ENCODE measurements at places on chromosomes 7 and 10.

GRCh38 chr10:93236393-93237040, 162.8 kb downstream of the CYP26A1 start:
- no peak for DNase-seq

DNA sequence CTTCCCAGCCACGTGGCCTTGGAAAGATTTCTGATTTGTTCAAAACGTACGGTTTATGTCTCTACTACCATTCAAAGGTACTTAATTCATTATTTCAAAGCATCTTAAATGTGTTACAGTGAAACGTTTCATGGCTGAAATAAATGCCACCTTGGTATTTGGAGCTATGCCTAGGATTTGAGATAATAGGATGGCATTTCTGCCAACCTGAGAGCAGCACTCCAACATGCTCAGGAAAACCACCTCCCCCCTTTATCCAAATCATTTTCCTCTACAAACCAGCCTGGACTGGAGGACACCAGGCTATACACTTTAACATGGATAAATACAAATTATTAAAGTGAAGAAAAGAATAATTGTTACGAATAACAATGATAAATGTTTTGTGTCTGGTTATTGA, 260.9 kb downstream of the ZMYND11 start:
- no peak for DNase-seq

GRCh38 chr7:80185571-80185970, 50.9 kb downstream of the GNAI1 start:
- no peak for DNase-seq

- no peak for DNase-seq
Measured at GRCh38 chr10:22849077-22849805, 78.6 kb upstream of the ARMC3 start.

GRCh38 chr7:144037414-144038035, 11.2 kb upstream of the OR2A5 start:
- no peak for DNase-seq

GRCh38 chr7:159007996-159008389, 136.7 kb downstream of the VIPR2 start:
- no peak for DNase-seq

DNA sequence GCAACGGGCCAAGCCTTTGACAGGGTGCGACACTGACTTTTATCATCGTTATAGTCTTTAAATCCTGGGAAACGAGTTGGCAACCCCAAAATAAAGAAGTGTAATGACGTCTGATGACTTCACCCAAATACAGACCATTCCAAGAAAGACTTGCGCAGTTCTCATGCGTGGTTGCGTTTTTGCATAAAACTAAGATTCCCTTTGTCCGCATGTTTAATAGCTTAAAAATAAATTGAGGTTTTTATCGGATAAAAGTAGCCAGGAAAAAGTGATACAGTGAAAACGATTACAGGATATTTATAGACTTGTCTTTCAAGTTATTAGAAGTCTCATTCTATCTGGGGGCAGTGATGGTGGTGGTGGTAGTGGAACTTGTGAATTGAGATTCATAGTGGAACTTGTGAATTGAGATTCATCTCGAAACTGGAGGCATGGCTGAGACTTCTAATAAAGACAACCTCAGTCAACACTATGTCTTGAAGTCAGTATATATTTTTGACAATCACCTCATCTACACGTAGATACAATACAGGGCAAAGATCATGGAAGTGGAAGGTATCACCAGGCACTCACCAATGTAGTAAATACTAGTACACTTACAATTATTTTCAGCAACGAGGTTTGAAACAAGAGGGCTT, 1.2 kb upstream of the NAMPT start:
- no peak for DNase-seq

- no peak for DNase-seq
Measured at GRCh38 chr10:70956029-70956759, 67.8 kb upstream of the PCBD1 start.

- no peak for DNase-seq
Measured at GRCh38 chr10:89332123-89332633, 4.4 kb downstream of the IFIT3 start.

DNA sequence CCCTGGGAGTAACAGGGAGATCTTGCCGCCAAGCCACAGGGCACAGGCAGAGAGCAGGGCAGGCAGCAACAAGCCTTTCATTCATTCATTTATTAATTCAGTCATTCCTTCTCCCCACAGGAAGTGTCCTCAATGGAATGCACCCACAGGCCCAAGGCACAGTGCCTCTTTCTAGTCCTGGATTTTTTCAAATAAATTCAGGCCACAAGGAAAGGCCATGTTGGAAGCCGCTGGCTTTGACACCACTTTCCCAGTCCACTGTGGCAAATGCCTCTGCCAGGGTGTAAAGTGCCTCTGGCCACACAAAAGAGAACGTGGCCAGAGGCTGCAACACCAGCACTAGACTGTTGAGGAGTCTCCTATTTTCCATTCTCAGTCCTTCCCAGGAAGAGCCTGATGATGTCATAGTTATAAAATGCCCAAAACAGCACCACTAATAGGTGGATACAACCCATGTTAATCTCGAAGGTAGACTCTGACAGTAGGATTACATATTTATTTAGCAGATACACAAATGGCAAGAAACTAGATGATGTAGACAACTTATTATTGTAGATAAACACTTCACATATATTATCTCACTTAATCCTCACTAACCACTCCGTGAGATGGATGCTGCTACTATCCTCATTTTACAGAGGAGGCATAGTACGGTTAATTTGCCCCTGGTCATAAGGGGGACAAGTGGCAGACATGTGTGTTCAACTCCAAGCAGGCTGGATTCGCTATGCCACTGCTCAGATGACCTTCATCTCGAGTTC, 5.5 kb downstream of the JAZF1 start:
- no peak for DNase-seq

DNA sequence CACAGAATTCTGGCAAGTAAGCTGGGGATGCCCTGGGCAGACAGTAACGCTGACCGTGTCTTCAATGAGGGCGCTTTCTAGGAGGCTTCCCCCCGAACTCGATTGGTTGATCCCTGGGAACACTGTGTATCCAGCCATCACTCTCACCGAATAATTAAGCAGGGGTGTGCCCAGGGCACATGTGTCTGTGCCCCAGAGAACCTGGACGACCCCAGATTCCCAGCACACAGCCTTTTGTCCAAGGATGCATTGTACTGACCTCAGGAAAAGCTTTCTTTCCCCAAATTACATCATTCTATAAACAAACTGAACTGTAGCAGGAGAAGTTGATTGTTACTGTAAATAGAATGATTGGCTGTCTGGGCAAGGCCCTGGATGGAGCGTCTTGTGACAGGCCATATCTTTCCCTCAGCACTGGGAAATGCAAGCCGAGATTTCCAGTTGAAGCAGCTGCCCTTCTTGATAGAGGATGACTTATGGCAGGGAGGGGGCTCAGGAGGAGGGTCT, 6.6 kb upstream of the DEPP1 start:
- DNase-seq = no peak

- DNase-seq = no peak
Measured at GRCh38 chr10:113895018-113895417, 40.6 kb downstream of the NHLRC2 start.

DNA sequence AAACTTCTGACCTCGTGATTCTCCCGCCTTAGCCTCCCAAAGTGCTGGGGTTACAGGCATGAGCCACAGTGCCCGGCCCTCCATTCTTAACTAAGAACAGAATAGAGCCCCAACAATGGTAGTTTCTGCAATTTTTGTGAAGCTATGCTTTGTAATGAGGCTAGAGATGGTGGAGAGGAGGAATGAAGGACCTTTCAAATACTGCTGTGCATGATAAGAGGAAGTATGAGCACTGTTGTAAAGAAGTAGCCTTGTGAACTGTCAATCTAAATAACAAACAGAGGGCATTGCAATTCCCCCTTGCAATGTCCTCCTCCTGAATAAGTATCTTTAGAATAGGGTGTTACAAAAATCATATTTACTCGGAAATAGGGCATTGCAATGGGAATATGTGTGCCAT, 70.2 kb downstream of the EVX1 start:
- no peak for DNase-seq

- no peak for DNase-seq
Measured at GRCh38 chr7:155660059-155660757, 15.7 kb downstream of the RBM33 start.

GRCh38 chr7:16989811-16990413, 108.1 kb upstream of the AGR3 start:
- peak; percentile 90 for DNase-seq

DNA sequence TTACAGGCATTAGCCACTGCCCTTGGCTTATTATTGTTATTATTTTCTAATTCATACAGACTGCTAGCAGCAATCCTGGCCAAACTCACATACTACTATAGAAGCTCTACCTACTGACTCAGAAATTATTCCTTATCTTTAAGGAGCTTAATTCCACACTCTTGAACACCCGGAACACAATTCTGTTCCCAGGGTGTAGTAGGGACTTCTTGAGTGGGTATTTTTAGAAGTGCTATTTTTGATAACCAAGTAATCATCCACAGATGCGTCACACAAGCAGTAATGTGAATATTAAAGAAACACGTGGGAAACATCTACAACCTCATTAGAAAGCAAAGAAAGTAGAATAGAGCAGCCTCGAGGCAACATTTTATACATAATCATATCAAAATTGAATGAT, 149.2 kb downstream of the PTEN start:
- no peak for DNase-seq

GRCh38 chr7:21113609-21114415, 314.1 kb upstream of the SP4 start:
- no peak for DNase-seq

DNA sequence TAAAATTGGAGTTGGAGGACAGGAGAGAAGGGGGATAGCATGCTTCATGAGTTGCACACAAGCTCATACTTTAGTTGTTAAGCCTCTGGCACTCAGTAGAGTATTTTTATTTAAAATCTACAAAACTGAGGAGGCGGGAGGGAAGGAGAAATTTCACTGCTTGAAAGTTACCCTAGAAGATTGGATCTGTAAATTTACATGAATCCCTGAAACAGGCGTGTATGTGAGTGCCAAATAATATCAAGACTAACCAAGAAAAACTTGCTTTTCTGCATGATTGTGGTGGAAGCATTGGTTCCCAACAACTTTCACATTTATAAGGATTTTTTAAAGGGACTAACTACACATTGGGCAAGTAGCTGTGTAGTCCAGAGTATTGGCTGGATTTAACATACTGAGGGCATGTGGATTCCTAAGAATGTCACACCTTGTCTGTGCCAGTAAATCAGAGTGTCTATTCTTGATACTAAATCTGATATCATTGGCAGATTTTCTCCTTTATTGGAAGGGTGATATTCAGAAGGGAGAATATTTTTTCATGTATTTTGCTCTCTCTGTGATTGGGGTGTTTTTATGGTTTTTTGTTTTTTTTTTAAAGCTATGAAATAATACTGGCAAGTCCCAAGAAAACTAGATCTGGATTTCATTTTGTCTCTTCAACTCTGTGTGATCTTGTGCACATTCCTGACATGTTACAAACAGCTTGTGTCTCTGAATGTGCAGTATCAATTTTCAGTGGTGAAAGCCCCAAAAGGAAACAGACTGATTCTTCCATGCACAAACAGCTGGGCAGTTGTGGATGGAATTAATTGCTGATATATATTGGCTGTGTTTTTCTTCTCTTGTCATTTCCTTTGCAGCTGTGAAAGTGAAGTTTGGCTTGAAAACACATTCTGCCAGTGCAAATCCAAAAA, 67.2 kb downstream of the ADD3 start:
- no peak for DNase-seq

DNA sequence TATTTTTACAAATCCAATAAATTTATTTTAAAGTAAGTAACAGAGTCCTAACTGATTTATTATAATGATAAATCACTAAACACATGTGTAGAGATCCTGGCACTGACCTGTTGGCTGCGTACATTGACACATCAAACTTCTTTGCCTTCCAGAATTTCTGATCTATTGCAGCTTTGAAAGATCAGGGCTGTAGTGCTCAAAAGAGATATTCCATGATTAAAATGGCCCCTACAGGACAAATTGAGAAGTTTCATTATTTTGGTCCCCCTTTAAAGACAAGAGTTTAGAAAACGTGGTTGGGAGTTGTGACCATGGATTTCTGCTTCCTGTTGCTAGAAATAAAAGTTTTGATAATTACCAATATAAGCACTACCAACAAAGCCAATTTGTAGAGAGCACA, 87.7 kb upstream of the PDK4 start:
- peak; percentile 57 for DNase-seq

GRCh38 chr7:109354000-109354399, 784.3 kb downstream of the DNAJB9 start:
- DNase-seq = no peak

DNA sequence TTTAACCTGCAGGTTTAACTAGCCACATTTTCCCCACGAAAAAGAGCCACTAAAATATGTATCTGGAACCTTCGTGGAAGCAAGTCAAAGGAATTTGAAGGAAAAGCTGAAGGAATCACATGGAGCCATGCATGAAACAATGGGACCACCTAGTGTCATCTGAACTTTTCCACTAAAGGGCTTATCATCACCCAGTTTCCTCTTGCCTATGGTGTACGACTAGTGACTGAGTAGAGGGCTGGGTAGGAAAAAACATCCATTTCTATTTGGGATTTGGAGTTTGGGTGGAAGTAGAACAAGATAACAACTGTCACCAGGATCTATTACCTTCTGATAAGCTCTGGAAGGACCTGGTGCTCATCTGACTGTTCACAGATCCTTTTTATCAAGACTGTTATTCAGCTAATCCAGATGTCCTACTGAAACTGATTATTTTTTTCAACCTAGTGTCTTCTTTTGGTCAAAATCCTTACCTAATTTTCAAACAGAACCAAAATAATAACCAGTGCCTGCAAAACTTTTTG, 153.2 kb upstream of the COL1A2 start:
- DNase-seq = no peak

DNA sequence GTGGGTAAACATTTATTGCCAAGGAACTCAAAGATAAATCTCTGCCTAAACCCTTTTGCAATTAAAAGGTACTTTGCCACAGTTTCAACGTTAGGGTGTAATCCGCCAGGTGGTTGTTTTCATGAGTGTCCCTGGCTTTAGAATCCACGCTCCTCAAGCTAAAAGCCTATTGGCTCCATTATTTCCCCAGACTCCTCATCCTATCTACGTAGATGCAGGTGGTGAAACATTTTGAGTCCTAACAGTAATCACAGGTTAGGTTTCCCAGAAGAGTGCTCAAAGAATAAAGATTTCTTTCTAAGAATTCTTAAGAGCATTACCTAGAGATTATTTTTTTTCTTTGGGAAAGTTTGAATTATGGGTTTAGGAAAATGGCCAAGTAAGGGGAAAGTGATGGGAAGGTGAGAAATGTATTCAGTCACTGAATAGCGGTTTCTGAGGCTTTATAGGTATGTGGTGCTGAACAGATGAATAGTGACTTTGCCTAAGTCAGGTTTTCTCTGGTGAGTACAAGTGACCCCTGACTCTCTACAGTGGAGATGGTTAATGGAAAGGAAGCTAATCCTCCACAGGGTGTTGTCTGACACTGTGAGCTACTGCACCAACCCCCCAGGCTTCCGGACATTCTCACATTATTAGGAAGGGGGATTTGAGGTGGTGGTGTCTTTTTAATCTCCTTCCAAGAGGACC, 60.2 kb downstream of the NRP1 start:
- peak; percentile 2 for DNase-seq

DNA sequence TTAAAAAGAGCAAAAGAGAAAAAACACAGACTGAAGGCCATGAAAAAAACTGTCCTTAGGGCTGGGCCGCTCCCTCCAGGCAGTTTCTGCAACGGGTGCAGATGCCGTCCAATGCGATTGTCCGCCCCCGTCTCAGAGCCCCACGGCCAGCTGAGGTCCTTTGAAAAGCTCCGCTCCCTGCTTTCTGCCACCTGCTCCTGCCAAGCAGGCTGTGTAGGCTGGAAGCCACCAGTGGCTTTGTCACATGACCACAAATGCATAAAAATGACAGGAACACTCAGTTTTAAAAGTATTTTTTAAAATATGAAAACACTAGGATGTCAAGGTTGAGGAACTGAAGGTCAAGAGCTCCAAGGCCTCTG, 71.7 kb downstream of the AMZ1 start:
- DNase-seq = no peak

GRCh38 chr7:127589896-127590295, 1.7 kb downstream of the ARF5 start:
- DNase-seq = no peak
